CD4-positive, alpha-beta T cell treated with Interleukin-10 for 1 hour (primary cell): ENCODE measurements at places on chromosomes 3 and 15.

DNA sequence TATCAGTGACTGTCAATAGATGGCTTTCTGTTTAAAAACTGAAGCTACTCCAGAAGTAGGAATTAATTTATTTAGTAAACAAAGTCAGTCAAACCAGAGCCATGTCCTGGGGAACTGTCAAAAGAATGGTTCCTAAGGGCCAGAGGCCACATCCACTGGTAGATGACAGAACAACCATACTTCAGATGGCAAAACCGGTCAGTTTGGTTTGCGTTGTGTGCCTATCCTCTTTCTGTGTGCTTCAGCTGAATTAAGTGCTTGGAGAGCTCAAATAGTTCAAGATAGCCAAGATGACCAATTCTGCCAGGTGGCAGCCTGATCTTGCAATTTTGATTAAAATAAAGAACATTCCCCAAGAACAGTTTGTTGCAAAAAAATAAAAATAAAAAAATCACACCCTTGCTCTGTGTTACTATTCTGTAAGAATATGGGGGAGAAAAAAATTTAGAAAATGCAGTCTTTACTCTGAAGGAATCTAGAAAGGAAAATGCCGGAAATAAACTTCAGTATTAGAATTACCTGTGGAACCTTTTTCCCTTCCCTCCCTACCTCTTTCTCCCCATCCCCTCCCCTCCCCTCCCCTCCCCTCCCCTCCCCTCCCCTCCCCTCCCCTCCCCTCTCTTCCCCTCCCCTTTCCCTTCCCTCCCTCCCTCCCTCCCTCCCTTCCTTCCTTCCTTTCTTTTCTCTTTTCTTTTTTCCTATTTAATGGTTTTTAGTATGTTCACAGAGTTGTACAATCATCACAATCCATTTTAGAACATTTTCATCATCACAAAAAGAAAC lies 2.5 kb downstream of the MAP3K13 start:
- DNase-seq: no peak

DNA sequence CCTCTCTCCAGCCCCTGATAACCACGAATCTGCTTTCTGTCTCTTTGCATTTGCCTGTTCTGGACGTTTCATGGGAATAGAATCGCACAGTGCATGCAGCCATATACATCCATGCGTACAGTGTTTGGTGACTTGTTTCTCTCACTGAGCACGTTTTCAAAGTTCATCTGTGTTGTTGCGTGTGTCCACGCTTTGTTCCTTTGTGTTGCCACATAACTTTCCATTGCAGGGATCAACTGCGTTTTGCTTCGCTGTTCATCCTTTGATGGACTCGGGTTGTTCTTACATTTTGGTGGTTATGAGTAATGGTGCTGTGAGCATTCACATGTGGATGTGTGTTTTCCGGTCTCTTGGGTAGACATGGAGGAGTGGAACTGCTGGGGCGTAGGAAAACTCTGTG lies 56.4 kb upstream of the TAMM41 start:
- DNase-seq: no peak

DNA sequence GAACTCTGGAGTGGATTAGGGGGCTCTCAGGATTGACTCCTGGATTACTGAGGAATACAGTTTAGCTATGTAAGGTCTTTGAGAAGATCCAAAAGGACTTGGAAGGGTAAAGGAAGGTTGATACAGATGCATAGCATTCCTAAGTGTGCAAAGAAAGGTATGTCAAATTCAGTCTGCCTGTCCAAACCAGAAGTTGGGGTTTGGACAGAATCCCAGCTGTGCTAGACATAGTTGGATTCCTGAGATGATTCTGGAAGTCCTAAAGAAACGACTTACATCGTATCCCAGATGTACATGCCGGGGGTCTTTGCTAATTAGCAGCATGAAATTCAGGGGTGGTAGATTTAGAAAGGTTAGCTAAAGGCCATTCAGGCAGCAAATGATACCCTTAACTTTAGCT lies 97.7 kb upstream of the TSPAN3 start:
- DNase-seq: no peak

- no peak for DNase-seq
Observed at GRCh38 chr3:62874711-62875557, at the start of gene CADPS. CADPS (minus strand) TSS chr3:62875416; CDS start chr3:62875029, 387 bp downstream.

- DNase-seq: no peak
Observed at GRCh38 chr15:78159395-78159794, 10.2 kb downstream of the IDH3A start.

DNA sequence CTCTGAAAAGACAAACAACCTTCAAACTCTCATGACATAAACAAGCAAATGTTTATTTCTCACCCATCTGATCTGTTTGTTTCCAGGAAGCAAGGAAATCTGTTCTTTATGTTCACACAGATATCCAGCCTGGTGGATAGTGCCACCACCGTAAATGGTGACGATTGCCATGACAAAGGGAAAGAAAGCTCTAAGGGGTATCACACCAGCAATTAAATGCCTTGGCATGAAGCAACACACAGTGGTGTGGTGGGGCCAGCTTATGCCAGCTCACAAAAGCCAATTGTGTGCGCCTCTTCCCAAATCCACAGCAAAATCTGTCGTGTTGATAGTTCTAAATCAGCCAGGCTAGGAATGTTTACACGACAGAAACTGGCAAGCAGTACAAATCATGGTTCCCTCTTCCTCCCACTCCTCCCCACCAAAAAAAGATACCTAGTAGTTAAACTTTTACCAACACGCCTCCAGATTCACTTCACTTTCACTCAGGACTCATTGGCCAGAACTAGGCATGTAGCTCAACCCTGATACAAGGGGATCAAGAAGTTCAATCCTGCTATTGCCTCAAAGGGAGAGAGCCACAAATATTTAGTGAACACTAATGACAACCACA lies 189.2 kb upstream of the SLCO3A1 start:
- no peak for DNase-seq

- no peak for DNase-seq
Observed at GRCh38 chr15:95327183-95327525, 1003.3 kb upstream of the NR2F2 start.

DNA sequence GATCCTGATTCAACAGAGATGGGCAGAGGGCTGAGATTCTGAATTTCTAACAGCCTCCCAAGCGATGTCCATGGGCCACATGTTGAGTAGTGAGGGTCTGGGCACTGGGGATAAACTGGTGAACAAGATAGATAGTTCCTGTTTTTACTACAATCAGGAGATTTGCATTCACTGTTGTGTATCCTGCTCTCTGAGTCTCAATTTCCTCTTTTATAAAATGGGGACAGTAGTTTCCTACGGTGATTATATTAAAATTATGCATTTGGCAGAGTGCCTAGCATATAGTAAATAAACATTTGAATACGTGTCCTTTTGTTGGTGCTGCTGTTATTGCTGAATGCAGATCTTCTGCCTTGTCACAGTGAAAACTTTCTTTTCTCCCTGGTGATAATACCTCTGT lies 102.5 kb downstream of the MYH15 start:
- DNase-seq: no peak

DNA sequence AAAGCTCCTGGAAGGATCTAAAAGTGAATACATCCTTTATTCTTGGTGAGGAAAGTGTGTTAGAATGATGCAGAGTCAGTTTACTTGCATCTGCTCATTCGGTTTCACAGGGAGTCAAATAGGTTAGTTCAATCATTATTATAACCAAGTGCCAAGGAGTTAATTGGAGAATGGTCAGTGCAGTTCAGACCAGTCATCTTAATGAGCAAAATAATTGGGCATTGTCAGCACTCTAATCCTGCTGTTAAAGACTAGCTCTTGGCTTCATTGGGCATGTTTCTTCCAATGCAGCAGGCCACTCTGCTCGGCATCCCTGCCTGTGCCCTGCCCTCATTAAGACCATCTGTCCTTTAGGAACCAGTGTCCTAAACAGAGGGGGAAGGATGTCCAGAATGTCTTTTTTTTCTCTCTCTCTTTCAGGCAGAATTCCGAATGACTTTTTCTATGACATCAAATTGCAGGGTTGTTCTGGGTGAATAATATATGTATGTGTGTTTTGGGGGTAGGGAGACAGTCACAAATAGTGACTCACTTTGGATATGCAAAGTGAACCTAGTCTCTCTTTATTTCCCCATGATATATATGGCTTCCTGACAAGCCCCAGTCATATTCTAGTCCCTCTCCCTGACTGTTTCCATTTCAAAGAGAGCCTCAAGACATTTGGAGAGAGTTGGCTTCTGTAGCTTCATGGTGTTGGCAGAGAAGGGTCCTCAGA lies 205.4 kb upstream of the TRIM42 start:
- no peak for DNase-seq

DNA sequence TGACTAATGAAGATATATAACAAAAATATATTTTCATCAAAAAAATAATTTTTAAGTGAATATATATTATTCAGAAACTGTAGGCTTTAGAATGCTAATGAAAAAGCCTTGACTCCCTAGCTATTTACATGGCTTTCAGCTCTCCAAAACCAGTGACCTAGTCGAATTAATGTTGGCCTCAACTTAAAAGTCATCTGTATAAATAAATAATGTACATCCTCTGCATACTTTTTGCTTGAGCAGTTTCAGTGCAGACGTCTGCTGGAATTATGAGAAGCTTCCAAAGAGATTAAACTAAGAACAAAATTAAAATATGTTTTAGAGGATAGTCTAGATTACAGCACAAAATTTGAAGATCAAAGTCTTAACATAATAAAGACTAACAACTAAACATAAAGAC lies 520.4 kb upstream of the ALCAM start:
- no peak for DNase-seq

GRCh38 chr3:126147147-126147931 lies 33.0 kb downstream of the ALDH1L1 start:
- no peak for DNase-seq

- DNase-seq: no peak
Observed at GRCh38 chr3:135865553-135865952, 100.0 kb upstream of the PPP2R3A start.

GRCh38 chr3:17639765-17640164 lies 102.7 kb downstream of the TBC1D5 start:
- DNase-seq: no peak

DNA sequence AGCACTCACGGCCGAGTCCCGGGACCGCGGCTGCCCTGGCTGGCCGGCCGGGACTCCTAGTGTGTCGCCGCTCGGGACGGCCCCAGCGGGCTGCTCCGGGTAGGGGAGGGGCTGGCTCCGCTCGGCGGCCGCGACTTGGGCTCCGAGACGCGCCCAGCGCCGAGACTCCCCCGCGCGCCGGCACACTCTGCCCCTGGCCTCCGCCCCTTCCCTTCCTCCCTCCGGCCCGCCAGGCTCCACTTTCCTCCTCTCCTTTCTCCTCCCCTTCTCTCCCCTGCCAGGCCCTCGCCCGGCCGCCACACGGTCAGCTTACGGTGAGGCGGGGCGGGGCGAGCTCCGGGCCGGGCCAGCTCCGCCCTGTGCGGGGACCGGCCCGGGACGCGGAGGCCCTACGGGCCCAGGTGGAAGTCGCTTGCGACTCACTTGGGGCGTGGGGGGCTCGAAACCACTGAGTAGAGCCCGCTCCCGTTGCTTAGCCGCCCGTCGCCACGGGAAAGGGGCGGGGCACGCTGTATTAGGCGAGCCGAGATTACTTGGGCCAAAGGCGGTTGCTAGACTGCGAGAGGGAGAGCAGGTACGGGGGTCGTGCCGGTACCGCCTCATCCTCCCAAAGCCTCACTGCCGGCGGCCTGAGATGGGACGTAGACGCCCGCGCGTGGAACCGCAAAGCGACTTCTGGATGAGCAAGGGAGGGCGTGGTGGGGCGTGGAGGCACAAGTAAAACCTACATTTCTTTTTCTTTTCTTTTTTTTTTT lies at the start of gene ITGB5:
Gene ITGB5, minus strand, starts transcription at position 189 of the 755 bp plus-strand sequence. CDS start 365 bp downstream, outside the sequence.
- peak; percentile 5 for DNase-seq

DNA sequence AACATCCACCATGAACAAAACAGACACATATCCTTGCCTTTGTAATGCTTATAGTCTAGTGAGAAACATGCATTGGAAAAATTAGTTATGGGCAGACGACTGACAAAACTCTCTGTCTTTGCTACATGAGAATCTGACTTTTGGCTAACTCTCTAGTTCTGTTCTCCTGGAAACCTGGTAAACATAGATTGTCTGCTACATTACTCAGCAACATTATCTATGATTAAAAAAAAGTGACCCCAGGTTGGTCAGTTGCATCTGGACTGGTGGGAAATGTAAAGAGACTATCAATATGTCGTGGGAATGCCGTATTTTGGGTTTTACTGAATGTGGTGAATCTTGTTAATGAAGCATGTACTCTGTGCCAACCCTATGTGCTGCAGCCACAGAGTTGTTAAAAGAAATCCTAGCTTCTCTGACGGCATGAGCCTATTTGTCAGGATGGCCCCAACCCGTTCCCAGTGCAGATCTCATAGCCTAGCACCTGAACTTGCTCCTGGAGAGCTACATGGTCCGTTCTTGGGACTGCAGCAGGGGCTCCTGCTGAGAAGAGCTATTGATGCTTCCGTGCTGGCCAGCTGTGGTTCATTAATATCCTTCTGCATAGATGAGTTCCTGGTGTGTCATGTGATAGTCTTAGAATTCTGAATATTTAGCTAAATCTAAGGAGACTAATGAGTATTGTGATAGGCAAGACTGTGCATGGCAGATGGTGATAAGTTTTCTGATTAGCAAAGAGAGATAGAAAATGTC lies 311.7 kb upstream of the ZNF717 start:
- no peak for DNase-seq

- DNase-seq: no peak
Observed at GRCh38 chr15:85623315-85624049, 171.2 kb downstream of the KLHL25 start.

DNA sequence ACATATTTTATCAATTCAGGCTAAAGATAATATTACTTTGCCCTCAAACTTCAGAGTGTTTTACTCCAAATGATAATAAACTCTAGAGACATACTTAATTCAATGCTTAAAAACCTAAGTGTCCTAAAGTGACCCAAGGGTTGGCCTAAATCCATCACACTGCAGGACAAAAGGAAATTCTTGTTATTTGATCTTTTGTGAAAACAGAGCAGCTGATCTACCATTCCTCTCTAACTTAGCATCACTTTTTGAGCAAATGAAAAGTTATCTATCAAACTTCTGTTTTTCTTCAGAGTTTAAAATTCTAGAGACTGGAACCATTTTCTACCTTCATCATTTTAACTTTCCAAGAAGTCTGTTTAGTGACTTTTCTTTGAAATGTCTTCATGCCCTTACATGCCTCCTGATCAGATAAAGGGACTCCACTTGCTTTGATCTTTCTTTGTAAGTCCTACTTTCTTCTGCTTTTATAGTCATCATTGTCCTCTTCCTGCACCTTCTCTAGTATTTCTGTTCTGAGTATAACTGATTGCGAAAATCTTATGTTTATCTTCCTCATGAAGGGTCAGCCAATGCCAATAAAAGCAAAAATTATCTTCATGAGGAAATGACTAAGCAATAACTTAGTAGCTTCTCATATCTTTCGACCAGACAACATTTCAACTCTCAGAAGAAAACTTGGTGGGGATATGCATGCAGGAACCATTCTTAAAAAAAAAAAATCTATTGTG lies 378.7 kb upstream of the TGFBR2 start:
- no peak for DNase-seq

DNA sequence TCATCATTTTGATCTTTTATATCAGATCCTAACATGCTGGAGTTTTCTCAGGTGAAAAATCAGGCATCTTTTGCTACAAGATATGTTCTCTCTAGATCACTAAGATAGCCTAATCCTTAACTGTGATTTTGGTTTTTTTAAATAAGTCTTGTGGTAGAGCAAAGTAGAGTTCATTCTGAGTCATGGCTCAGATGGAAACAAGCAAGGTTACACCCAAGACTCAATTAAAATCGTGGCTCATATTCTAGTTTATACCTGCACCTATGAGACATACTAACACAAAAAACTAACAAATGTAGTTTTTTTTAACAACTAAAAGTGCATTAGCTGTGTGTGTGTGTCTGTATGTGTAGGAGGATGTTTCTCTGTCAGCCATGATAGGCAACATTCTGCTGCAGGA lies 428.2 kb downstream of the NLGN1 start:
- no peak for DNase-seq

GRCh38 chr15:95266451-95267061 lies 1035.2 kb downstream of the MCTP2 start:
- DNase-seq: no peak

- DNase-seq: no peak
Observed at GRCh38 chr15:35479423-35479822, 66.5 kb downstream of the DPH6 start.
